ENCODE measurements at places on chromosomes 6 and 20.

DNA sequence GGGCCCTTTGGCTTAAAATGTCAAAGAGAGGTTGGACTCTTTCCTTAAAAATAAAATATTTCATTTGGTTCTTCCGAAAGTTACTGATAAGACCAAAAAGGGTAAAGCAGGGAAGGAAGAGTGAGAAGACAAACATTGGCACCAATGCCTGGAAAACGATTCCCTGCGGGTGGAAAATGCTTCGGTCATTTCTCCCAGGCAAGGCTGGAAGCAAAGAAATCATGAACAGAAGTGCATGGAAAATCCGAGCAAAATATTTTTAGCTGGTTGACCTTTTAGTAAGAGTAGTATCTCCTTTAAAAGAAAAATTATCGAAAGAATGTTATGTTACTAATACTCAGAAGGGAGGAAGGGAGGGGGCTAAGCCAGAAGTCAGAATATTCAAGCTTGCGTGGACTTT lies 62.7 kb downstream of the TMEM170B start:
- DNase-seq: no peak

DNA sequence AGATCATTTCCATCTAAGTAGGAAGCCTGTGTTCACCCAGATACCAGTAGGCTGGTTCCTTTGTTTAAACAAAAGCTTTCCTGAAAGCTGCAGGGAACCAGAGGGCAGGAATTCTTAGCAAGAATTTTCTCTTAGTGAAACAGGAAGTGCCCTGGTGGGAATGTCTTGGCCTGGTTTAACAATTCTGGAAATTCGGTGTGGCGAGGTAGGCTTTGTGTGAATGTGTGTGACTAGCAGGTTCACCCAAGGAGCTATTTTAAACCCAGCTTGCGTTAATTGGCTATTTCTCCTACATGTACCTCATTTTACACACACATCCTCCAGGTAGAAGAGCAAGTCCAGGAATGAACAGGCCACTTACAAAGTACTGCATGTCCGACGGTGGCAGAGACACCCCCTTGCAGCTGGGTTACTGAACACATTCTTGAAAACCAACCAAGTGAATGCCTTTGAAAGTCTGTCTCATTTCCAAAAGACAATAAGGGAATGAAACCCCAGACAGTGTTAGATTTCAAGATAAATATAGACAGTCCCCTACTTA lies 64.6 kb downstream of the GFOD1 start:
- no peak for DNase-seq

DNA sequence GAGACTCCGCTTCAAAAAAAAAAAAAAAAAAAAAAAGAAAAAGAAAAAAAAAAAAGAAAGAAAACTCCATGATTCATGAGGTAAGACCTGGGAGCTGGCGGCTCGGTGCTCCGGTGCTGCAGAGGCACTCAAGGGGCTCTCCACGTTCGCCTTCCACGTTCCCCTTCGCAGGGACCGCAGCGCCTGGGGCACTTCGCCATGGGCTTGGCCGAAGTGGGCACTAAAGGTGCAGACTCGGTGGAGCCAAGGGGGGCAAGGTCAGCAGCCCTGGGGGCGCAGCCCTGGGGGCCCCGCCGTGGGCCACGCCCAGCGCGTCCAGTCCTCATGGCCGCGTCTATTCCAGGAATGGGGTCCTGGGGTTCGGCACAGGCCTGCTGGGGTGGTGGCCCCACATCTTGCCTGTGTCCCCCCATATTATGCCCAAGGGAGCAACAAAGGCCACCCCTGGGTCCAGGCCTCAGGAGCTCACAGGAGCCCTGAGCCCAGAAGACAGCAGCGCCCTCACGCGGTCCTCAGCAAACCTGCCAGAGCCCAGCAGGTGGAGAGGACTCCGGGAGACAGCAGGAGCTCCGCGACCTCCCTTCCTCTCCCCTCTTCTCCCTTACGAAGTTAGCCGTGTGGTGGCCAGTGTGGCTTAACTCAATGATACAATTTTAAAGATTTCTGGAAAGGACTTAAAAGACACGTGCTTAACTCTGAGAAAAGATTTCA lies 21.9 kb downstream of the ZBTB46 start:
- DNase-seq: no peak

- no peak for DNase-seq
Measured at GRCh38 chr6:83008626-83009025, 57.0 kb downstream of the UBE3D start.

DNA sequence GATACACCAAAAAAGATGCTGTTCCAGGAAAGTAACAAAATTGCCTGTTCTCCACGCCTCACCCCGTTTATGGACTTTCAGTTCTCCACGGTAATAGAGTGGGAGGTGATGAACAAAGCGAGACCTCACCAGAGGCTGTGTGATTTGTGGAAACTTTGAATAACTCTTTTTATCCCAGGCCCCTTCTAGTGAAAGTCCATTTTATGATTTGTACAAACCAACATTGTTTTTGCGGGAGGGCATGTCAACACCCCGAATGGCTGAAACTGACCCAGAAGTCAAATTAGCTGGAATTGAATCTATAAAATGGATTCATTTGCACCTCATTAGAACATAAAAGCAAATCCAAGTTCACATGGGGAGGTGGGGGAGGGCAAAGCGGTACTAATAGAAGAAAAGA lies 517.8 kb downstream of the CDH26 start:
- no peak for DNase-seq

DNA sequence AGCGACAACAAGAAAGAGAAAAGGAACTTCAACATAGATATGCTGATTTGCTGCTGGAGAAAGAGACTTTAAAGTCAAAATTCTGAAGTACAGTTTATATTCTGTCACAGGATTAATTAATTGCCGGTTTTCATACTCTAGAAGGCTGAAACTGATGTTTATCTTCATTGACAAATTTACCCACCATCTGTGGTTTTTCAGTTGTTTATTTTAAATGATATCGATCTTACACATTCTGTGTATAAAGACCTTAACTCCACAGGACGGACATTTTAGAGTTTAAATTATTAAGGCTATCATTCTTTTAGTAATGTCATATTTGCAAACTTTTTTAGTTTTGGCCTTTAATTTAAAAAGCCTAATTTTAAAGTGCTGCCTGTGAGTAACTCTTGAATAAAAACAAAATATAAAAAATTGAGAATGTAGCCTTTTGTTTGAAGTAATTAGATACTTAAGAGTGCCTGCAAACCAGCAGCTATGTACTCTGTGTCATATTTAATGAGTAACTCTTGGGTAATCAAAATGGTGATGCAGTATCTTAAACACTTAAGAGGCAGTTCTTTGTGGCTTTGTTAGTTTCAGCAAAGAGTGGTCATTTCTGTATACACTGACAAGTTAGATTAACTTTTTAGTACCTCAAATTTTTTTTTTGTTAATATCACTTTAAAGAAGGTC lies 59.3 kb downstream of the CDC5L start:
- DNase-seq: peak; percentile 87

DNA sequence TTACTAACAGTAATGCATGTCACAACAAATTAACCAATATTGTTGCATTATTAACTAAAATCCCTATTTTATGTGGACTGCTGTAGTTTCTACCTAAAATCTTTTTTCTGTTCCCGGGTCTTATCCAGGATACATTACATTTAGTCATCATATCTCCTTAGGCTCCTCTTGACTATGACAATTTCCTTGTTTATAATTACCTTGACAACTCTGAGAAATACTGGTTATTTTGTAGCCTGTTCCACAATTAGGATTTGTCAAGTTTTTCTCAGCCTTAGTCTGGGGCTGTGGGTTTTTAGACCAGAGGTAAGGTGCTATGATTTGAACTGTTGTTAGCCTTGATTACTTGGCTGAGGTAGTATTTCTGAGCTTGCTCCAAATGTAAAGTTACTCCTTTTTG lies 3.7 kb downstream of the FBXO5 start:
- DNase-seq: no peak
